ENCODE measurements at places on chromosomes 1 and 21.

- DNase-seq: no peak
Observed at GRCh38 chr1:240116831-240117769, 25.4 kb downstream of the FMN2 start.

- no peak for DNase-seq
Observed at GRCh38 chr1:165520646-165521045, 23.2 kb upstream of the LRRC52 start.

DNA sequence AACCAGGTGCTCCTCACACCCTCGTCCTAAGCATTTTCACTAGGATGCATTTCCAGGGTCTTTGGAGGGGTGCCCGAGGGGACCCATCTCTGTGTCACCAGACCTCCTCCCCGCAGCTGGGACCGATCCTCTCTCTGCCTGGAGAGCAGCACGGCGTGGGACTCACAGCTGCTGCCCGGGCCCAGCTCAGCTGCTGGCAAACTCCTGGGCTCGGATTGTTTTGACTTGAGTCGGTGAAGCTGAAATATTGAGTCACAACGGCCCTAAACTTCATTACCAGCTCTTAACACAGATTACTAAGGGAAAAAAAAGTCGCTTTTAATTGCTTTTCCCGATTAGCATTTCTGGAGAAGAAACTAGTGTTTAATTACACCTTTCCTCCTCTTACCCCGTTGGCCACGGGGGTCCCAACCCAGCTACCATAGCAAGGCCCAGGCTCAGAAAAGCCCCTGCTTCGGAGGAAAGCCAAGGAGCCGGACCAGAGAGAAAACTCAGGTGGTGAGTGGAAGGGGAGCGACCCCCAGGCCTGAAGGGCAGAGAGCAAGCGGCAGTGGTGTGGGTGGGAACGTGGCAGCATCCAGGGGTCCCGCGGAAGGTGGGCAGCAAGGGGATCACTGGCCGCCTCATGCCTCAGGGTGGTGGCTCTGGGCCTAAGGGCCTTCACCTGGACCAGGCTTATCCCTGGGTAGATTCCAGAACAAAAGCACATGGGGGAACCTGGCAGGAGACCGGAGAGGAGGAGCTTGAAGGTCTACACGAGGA is 41.7 kb downstream of the CASZ1 start:
- no peak for DNase-seq

DNA sequence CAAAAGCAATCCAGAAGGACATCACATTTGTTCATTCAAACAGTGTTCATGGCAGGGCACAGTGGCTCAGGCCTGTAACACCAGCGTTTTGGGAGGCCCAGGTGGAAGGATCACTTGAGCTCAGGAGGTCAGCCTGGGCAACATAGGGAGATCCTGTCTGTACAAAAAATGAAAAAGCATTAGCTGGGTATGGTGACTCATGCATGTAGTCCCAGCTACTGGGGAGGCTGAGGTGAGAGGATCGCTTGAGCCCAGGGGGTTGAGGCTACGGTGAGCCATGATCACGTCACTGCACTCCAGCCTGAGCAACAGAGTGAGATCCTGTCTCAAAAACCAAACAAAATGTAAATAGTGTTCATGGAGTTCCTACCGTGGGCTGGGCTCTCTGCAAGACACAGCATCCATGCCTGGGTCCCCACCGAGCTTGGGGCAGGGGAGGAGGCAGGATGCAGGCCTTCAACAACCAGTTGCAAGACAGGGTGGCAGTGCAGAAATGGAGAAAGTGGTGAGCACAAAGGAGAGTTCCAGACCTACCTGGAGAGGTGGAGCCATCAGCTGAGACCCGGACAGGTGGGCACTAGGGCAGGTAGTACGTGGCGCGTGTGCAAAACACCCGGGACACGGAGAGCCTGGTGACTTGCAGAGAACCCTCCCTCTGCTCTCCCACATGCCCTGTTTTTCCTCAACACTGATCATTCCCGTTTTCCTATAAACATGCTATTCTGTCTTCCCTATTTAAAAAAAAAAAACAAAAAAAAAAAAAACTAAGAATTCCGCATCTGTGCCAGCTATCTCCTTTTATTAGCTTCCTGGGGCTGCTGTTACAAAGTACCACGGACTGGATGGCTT is 138.9 kb downstream of the TOMM20 start:
- DNase-seq: no peak

DNA sequence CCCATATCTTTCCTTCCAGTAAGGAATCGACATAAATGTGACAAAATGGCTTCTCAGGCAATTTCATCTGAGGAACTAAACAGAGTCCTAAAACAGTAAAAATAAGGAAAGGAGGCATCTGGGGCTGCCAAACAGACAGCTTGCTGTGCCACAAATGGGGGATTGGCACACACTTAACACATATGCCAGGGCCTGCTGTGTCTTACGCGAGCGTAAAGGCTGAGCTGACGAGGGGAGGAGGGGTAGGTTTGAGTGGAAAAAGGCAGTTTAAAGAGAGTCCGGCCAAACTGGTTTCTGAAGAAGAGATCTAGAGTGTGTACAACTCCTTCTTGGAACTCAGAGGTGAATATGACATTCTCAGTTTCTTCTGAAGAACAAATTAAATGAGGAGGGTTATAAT is 244.1 kb upstream of the MAP1LC3C start:
- no peak for DNase-seq
